T-cell (primary cell): ENCODE measurements at places on chromosomes 7 and 10.

DNA sequence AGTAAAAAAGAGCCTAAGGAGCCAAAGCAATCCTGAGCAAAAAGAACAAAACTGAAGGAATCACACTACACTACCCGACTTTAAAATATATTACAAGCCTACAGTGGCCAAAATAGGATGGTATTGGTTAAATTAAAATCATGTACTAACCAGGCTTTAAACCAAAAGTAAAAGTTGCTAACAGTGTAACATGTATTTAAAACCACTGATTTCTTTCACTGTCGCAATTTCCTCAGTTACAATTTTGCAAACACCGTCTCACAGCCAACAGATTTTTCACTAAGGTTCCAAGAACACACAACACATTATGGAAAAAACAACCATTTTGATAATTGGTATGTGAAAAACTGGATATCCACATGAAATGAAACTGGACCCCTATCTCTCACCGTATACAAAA, 74.0 kb downstream of the JMJD1C start:
- no peak for DNase-seq

DNA sequence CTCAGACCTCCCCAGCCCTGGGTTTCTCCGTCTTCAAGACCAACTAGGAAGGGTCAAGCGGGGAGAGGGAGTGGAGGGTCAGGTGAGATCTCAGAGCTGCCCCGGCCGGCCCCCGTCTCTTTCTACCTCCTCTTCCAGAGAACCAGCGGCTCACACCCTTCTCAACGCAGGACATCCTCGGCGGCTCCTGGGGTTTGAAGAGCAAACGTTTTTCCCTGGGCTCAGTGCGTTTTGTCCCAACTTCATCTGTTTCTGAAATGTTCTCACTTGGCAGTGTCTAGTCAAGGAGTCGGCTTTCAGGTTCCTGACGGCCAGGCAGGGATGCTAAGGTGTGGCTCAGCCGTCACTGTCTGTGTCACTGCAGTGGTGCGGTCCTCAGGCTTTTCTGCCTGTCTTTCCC, 416.4 kb upstream of the FOXK1 start:
- no peak for DNase-seq

GRCh38 chr10:80161321-80162083, 29.0 kb downstream of the PLAC9 start:
- no peak for DNase-seq

DNA sequence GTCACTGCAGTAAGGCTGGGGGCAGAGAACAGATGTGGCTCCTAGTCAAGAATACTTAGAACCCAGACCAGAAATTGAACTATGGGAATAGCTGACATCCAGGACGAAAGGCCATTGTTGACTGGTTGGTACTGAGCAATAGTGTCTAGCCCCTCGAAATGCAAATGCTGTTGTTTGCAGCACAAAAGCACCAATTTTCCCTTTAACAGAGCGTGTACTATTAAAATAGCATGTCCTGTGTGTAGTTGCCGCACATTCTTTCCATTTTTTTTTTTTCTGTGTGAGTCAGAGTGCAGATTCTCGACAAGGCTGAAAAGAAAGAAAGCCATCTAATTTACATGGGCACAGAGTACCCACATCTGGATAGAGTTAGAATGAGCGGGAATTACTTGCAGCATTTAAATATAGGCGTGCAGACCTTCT, 302.4 kb downstream of the PTEN start:
- DNase-seq = no peak
